ENCODE measurements at places on chromosomes 13 and 19.

GRCh38 chr19:41225238-41226052, 6.4 kb downstream of the AXL start:
- peaks cover 15% of the 10 kb centered on the region for H3K36me3 ChIP-seq
- peak overlapping the region; percentile 74 for H3K4me3 ChIP-seq
- H3K4me1 ChIP-seq = peaks cover 53% of the 10 kb centered on the region
- peak; percentile 99 for DNase-seq
- peak overlapping the region; percentile 92 for H3K27ac ChIP-seq
- H3K27me3 ChIP-seq = no peaks in the 10 kb centered on the region

DNA sequence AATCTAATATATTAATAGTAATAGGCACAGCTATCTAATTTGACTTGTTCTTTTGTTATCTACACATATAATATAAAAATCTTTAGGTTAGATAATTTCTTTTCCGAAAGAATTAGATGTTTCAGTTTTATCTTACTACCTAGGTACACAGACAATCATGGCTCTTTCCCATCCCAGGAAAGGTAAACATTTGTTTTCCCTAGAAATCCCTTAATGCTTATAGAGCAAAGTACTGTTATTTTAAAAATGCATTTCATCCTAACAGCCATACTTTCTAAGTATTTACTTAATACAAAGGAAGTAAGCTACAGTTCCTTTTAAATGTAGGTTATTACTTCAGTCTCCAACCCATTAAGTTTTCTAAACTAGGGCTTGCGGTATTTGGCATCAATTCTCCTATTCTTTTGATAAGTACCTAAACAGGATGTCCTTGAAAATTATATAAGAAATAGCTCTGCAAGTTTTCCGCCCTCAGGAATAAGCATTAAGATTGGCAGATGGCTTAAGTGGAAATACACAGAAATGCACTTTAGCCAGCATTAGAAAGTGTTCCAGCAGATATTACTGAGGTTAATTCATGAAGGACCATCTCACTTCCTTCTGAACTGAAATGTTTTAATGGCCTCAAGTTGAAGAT, 616.2 kb upstream of the SPRY2 start:
- no peaks in the 10 kb centered on the region for H3K4me1 ChIP-seq
- H3K36me3 ChIP-seq = no peaks in the 10 kb centered on the region
- H3K4me3 ChIP-seq = no peak overlapping the region

DNA sequence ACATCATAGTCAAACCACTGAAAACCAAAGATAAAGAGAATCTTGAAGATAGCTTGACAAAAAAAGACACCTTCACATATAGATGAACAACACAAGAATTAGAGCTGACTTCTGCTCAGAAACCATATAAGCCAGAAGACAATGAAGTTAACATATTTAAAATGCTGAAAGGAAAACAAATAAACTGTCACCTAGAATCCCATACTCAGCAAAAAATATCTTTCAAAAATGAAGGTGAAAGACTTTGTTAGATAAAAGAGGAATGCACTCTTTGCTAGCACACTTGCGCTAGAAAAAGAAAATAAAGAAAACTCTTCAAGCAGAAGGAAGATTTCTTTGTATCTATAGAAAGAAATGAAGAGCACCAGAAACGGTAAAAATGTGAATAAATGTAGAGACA, 49.5 kb downstream of the PARP4 start:
- no peaks in the 10 kb centered on the region for H3K4me1 ChIP-seq
- no peak overlapping the region for H3K4me3 ChIP-seq
- no peak overlapping the region for H3K27ac ChIP-seq
- H3K27me3 ChIP-seq = no peaks in the 10 kb centered on the region

DNA sequence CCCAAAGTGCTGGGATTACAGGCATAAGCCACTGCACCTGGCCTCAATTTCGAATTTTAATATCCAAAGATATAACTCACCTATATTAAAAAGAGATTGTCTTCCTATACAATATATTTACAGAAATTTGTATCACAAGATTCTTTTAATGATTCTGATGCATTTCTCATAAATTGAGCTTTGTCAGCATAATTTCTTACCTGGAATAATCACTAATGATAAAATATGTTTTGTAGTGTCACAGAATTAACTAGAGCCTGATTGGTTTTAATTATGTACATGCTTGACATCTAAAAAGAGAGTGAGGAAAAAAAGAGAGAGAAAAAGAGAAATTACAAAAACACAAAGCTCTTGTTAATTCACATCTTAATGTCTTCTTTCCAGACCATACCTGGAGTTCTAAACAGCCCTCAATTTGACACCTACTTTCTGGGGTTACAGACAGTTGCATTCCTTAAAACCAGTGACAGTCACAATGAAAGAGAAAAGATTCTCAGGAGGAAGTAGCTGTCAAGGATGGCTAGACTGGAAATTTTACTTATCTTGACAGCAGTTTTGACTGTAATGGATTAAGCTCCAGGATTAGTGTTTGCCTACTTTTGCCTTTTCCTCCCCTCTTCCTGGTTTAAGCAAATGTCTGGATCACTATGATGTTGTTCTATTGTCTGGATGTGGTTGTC, 214.4 kb downstream of the SPRY2 start:
- no peaks in the 10 kb centered on the region for H3K27me3 ChIP-seq
- no peak overlapping the region for H3K27ac ChIP-seq

- H3K27ac ChIP-seq = no peak overlapping the region
- no peak overlapping the region for H3K4me3 ChIP-seq
- H3K36me3 ChIP-seq = no peaks in the 10 kb centered on the region
Observed at GRCh38 chr13:67094078-67094477, 136.1 kb downstream of the PCDH9 start.

DNA sequence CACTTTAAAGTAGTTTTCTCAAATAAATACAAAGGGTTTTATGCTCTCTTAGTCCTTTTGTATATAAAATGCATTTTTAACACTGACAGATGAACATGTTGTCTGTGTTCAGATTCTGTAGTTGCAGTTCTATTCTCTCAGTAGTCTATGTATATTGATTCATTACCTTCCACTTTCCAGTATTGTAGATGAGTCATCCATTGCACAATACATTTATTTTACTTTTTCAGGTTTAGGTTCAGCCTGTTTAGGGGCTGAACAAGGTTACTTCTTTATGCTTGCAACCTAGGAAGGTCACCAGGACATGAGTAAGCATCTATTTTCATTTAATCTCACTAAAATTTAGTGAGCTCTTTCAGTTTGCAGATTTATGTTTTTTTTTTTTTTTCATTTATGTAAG, 173.6 kb downstream of the NALCN start:
- no peaks in the 10 kb centered on the region for H3K36me3 ChIP-seq
- H3K4me3 ChIP-seq = no peak overlapping the region
- no peaks in the 10 kb centered on the region for H3K27me3 ChIP-seq
- H3K4me1 ChIP-seq = peaks cover 10% of the 10 kb centered on the region
- H3K27ac ChIP-seq = no peak overlapping the region
- DNase-seq = peak; percentile 37

- DNase-seq = no peak
- no peaks in the 10 kb centered on the region for H3K4me1 ChIP-seq
- no peak overlapping the region for H3K27ac ChIP-seq
- peaks cover 6% of the 10 kb centered on the region for H3K36me3 ChIP-seq
Observed at GRCh38 chr13:43397111-43397510, 373.7 kb downstream of the DNAJC15 start.

- DNase-seq = no peak
- H3K4me1 ChIP-seq = peaks cover 4% of the 10 kb centered on the region
Observed at GRCh38 chr13:99590519-99591011, 89.3 kb downstream of the TM9SF2 start.

DNA sequence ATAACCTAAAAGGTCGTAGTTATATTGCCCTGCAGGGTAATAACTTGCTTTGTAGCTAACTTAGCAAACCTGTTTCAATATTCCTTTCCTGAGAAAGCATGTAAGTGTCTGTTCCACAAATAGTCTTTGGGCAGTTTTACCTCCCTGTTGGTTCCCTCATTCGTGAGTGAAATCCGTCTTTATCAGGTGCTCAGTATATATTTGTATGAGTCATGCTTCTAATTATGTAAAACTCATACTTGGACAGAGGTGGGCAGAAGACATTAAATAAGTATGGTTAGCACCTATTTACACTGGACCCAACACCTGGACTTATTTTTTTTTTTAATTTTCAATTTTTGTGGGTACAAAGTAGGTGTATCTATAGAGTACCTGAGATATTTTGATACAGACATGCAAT, 44.9 kb upstream of the MEDAG start:
- peaks cover 27% of the 10 kb centered on the region for H3K4me1 ChIP-seq
- no peak overlapping the region for H3K27ac ChIP-seq
- no peak overlapping the region for H3K4me3 ChIP-seq
- no peaks in the 10 kb centered on the region for H3K27me3 ChIP-seq

DNA sequence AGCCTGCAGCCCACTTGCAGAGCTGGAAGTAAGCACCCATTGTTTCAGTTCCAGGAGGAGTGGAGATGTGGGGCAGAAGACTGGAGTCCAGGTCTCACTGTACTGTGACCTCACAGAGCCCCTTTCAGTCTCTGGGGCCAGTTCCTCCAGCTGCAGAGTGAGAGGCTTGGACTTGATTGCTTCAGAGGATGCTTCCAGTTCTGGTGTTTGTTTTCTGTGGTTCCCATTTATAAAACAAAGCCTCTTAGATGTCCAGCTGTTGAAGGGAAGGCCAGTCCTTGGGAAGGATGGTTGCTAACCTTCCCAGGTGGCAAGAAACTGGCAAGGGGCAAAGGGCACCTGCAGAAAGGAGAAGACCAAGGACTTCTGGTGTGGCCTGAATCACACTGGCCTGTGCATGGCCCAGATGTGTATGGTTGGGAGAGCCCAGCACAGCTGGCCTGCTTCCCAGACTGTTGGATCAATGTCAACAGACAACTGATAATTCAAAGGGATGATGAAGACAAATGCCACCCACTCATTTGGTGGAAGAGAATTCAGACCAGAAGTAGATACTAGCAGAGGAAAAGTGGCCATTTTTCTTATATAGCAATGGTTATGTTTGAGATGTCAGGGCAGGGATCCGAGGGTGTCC, 218.5 kb downstream of the ZNF536 start:
- no peak overlapping the region for H3K4me3 ChIP-seq
- H3K36me3 ChIP-seq = no peaks in the 10 kb centered on the region
- H3K27ac ChIP-seq = no peak overlapping the region
- no peaks in the 10 kb centered on the region for H3K4me1 ChIP-seq
- DNase-seq = no peak

GRCh38 chr13:46116653-46117502, 12.0 kb upstream of the CPB2 start:
- no peak for DNase-seq
- peaks cover under 1% of the 10 kb centered on the region for H3K27me3 ChIP-seq
- H3K36me3 ChIP-seq = no peaks in the 10 kb centered on the region
- no peak overlapping the region for H3K27ac ChIP-seq
- peaks cover 24% of the 10 kb centered on the region for H3K4me1 ChIP-seq
- no peak overlapping the region for H3K4me3 ChIP-seq

- DNase-seq = peak; percentile 97
- H3K27ac ChIP-seq = peak overlapping the region; percentile 76
- H3K36me3 ChIP-seq = peaks cover 9% of the 10 kb centered on the region
Observed at GRCh38 chr19:44626048-44626624, 12.8 kb downstream of the IGSF23 start.

- H3K4me1 ChIP-seq = no peaks in the 10 kb centered on the region
- H3K4me3 ChIP-seq = no peak overlapping the region
- H3K36me3 ChIP-seq = no peaks in the 10 kb centered on the region
- DNase-seq = no peak
- no peak overlapping the region for H3K27ac ChIP-seq
Observed at GRCh38 chr19:4327252-4327876, 11.3 kb downstream of the STAP2 start.

GRCh38 chr13:95660981-95661581, 15.9 kb upstream of the DNAJC3 start:
- no peaks in the 10 kb centered on the region for H3K36me3 ChIP-seq
- H3K4me1 ChIP-seq = no peaks in the 10 kb centered on the region
- DNase-seq = peak; percentile 88

- peak overlapping the region; percentile 49 for H3K27ac ChIP-seq
- peak overlapping the region; percentile 97 for H3K4me3 ChIP-seq
- H3K36me3 ChIP-seq = peaks cover 65% of the 10 kb centered on the region
- peak; percentile 54 for DNase-seq
- peaks cover 35% of the 10 kb centered on the region for H3K4me1 ChIP-seq
Observed at GRCh38 chr19:48963371-48964204, 1.5 kb upstream of the FTL start.

DNA sequence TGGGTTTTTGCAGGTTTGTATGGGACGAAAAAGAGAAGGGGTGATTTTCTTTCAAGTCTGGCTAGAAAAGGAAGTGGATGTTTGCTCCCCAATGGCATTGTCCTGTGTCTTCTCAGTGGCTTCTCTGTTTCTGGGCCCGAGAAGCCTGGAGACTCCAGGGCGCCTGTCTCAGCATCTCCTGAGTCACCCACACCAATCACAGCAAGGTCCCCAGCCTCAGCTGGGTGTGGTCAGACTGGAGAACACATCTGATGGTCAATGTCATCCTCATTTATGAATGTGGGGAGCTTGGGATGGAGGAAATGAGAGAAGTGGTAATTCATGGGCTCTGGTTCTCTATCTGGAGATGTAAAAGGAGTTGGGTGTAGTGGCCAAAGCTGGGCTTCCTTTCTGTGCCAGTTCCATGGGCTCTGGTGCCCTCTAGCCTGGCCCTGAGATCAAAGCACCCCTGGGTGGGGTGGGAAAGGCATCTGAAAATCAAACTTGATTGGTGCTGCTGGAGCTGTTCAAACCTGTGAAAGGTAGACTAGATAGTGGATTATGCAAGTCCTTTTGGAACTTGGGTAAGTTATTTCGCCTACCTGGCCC, 13.4 kb downstream of the RASL11A start:
- H3K27ac ChIP-seq = no peak overlapping the region
- H3K4me1 ChIP-seq = no peaks in the 10 kb centered on the region
- H3K36me3 ChIP-seq = no peaks in the 10 kb centered on the region
- no peak overlapping the region for H3K4me3 ChIP-seq
- H3K27me3 ChIP-seq = no peaks in the 10 kb centered on the region

DNA sequence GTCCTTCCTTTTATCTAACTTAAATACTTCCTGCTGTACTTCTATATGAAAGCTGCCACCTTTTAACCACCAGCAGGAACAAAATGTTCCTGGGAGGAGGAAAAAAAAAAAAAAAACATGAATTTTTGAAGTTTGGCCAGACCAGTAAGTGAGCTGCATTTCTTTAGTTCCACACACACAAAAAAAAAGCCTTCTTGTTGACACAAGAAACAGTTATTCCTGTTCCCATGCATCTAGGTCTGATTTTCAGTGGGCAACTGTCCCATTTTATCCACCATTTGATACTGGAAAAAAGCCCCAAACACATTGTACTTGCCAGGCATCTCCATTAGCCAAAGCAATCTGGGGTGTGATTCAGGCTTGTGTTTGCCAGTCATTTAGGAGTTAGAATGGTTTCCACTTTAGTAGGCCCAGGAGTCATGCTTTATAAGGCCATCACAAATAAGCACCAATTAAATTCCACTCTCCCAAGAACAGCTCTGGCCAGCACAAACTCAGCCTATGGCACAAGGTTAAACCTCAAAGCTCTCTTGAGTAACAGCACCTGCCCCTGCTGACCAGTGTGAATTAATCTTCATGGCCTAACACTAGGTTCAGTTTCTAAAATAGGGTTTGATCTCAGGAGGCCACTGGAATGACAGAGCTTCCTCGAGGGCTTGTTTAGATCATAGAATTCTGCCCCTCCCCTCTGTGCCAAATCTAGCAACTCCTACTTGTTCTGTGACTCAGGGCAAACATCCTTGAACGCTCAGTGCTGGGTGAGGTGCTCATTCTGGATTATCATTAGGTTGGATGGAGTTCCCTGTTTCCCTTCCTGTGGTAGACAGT, 67.1 kb downstream of the NUFIP1 start:
- peaks cover 4% of the 10 kb centered on the region for H3K36me3 ChIP-seq
- DNase-seq = peak; percentile 92
- H3K27me3 ChIP-seq = no peaks in the 10 kb centered on the region
- H3K27ac ChIP-seq = peak overlapping the region; percentile 96

GRCh38 chr19:1618157-1619093, 13.2 kb upstream of the UQCR11 start:
- H3K27me3 ChIP-seq = no peaks in the 10 kb centered on the region
- peaks cover 53% of the 10 kb centered on the region for H3K36me3 ChIP-seq
- peak overlapping the region; percentile 76 for H3K27ac ChIP-seq
- no peaks in the 10 kb centered on the region for H3K4me1 ChIP-seq
- DNase-seq = peak; percentile 47
- H3K4me3 ChIP-seq = no peak overlapping the region
